ENCODE measurements at places on chromosomes 2 and 18.

GRCh38 chr2:167134381-167135072, 246.2 kb downstream of the XIRP2 start:
- no peak for DNase-seq

DNA sequence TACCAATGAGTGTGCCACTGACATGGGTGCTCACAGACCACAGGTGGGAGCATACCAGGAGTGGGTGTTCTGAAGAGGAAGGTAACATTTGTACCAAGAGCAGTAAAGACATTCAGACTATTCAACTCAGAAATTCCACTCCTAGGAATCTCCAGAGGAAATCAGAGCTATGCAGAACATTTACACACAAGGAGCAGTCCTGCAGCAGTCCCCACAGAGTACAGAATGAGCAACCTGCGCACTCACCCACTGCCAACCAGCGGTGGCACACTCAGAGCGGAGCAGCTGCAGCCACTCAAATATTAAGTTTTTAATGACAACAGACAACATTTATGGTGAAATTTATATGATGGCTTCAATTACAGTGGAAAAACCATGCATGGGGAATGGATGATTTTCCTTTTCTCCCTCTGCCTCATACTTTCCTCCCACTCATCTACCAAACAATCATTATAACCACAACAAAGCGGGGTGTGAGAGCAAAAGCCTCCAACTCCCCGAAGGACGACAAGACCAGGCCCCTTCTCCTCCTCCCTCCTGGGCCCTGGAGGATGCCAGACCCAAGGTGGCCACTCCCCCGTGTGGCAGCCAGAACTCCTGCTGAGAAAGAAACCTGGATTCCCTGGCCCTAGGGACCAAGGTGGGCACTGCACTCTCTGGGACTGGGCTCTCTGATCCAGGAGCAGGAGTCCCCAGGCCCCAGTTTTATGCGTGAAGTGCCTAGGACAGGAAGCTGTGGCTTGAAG, 5.4 kb downstream of the HS6ST1 start:
- DNase-seq, result no peak

DNA sequence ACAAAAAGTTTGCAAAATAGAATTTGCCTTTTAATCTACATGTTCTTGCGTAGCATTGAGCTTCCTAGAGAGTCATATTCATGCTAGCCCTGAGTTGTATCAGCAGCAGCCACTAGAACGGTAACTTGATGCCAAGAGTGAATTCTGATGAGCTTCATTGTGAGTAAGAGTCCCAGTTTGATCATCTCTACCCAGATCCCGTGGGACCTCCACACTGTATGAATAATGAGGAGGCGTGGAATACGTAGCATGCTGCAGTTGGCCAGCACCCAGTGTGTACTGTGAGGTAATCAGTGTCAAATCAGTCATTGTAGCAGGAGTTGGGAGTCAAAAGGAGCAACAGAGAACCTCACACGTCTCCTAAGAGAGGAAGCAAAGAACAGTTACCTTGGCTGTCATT, 197.9 kb downstream of the NEDD4L start:
- no peak for DNase-seq

- no peak for DNase-seq
These were observed 15.2 kb upstream of the CHRNA1 start for GRCh38 chr2:174779361-174779928.

DNA sequence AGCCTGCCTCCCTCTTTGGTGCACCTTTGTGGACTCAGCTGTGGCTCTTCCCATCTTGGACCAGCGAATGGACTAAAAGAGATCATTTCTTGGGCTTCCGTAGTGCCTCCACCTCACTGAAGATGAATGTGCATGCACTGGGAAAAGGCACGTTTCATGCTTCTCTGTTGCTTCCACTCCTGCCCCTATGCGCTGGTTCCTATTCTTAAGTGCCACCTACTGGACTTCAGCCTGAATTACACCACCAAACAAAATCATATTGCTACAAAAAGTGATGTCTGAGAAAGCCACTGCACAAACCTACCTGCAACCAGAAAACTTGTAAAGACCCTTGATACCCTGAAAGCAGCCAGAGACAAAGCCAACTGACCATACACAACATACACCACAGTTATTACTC, 695.6 kb downstream of the TSN start:
- no peak for DNase-seq

- DNase-seq, result no peak
These were observed 231.2 kb upstream of the LINC00305 start for GRCh38 chr18:64380117-64380516.

DNA sequence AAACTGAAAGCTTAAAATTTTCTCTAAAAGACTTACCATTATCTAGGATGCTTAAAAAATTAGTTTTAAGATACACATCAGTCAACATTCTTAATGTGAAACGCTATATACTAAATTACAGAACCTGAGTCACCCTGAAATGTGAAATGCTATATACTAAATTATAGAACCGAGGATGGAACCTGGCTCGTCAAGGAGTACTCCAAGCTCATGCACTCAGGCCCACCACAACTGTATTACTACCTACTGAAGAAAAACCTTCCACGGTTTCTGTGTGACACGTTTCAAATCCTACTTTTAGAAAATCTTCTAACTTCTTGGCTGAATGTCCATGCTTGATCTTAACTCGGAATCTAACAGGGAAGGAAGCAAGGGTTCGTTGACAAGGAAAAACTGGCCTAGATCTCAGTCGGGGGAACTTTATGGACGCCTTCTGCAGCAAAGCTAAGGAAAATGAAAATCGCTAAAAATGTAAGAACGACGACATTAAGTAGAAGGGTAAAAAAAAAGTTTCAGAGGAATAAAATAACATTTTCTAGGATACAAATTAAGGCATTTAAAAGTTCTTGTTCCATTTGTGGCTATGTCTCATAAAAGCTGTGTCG, 1.4 kb downstream of the PRKD3 start:
- no peak for DNase-seq

GRCh38 chr18:2535419-2535910, 35.8 kb downstream of the METTL4 start:
- DNase-seq, result no peak

DNA sequence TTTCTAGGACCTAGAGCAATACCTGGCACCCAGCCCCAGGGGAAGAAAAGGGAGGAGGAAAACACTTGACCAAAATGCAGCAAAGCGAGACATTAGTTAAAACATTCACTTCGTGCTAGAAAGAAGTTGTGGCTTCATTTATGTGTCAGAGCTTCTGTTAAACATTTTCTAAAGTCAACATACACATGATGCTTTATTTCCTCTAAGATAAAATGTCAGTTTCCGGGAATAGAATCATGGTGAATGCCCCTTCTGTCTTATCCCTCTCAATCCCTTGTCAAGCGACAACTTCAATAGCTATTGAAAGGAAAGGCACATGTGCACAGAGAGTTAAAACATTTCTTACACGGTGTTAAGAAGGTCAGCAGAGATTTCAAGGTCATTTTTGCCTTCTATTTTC, 404.6 kb upstream of the CWC22 start:
- DNase-seq, result no peak

DNA sequence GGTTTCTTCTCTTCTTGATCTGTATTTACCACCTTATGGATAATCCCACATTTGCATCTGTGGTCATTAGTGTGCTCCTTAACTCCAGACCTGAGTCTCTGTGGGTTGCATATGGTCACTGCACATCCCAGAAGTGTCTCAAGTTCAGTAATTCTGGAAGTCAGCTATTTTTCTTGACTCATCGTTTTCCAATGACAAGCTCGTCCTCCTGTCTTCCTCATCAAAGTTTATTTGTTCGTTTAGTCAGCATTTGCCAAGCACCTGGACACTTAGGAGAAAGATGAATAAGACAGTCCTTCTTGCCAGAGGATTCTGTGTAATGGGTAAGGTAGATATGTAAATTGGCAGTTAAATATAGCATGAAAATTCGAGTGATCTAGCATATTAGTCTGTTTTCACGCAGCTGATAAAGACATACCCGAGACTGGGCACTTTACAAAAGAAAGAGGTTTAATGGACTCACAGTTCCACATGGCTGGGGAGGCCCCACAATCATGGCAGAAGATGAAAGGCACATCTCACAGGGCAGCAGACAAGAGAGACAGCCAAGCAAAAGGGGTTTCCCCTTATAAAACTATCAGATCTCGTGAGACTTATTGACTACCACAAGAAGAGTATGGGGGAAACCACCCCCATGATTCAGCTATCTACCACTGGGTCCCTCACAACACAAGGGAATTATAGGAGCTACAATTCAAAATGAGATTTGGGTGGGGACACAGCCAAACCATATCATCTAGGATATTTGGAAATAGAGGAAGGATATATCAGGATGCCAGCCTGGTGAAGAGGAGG, 19.4 kb downstream of the FASTKD2 start:
- no peak for DNase-seq

DNA sequence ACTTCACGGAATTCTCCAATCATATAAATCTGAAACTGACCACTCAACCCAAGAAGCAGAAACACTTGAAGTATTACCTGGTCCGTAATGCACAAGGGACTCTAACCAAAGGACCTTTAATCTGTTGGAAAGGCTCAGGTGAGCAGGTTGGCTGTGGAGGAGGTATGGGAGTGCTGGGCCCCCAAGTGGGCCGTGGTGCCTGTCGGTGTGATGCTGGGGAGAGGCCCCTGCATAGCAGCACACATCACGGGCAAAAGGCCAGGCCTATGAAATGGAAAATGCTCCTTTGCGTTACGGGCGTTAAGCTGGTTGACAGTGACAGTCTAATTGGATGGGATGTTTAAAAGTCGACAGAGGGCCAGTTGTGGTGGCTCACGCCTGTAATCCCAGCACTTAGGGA, 42.6 kb downstream of the GREB1 start:
- no peak for DNase-seq

DNA sequence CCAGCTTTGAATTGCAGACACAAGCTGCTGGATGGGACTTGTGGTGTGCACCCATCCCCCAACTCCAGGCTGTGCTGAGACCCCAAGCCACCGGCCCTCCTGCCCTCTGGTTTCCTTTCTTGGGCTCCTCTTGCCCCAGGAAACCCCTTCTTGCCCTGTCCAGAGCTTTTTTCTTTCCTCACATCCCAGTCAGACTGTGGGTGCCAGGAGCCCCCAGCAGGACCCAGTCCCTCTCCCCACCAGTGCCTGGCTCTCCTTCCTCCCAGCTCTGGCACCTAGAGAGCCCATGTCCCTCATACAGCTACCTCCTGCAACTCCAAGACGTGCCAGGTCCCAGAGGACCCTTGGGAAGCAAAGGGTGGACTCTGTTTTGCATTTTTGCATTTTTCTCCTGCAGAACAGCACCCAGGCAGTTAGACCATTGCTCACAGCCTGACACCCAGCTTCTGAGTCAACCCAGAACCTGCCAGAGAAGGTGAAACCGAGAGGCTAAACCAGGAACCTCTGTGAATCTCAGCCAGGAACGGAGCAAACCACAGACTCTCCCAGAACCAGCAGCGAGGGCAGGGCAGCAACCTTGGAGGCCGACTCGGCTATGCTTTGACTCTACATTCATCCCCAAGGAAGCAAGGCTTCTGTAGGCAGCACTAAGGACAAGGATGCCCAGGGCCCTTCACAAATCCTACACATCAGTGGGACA, 221.1 kb downstream of the ANAPC1 start:
- DNase-seq, result no peak
